ENCODE measurements at places on chromosomes 7 and 10.
A peak's percentile ranks its signal among the peaks of the same experiment; 100 is the strongest.

DNA sequence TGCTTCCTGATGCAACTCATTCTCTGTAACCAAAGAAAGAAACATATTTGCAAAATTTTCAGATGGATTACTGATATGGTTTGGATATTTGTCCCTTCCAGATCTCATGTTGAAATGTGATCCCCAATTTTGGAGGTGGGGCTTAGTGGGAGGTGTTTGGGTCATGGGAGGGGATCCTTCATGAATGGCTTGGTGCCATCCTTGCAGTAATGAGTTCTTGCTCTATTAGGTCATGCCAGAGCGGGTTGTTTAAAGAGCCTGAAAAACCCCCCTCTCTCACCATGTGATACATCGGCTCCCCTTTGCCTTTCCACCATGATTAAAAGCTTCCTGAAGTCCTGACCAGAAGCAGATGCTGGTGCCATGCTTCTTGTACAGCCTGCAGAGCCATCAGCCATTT is 43.8 kb upstream of the PRKG1 start:
- no peak for ATAC-seq

- ATAC-seq: no peak
These were observed 135.3 kb downstream of the KIAA1217 start for GRCh38 chr10:24344279-24344678.

DNA sequence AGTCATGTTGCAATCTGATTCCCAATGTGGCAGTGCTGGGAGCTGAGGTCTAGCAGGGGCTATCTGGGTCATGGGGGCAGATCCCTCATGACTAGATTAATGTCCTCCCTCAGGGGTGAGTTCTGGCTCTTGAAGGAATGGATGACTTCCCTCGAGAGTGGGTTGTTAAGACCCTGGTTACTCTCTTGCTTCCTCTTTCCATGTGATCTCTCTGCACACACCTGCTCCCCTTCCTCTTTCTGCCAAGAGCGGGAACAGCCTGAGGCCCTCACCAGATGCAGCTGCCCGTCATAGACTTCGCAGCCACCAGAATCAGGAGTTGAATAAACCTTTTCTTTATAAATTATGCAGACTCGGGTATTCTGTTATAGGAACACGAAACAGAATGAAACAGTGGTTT is 37.8 kb downstream of the SFMBT2 start:
- ATAC-seq: no peak

DNA sequence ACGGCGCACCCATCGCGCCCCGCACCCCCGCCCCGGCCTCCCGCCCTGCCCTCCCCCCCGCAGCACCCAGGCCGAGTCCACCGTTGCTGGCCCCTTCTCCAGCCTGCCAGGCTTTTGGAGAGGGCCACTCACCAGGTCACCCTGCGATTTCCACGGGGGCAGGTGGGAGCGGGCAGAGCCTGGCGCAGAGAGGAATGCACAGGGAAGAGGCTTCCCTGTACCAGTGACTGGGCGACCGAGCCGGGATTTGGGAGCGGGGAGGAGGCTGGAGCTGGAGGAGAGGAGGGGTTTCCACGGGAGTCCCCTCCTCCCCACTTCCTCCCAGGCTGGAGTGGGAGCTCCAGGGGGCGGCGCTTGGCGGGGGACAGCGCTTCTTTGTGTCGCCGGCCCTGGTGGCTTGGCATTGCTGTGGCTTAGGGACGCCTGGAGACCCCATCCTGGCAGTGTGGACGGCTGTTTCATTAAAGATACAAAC is 19.3 kb downstream of the TCAF1 start:
- ATAC-seq: no peak

GRCh38 chr7:111571720-111572119 is 9.4 kb upstream of the IMMP2L start:
- no peak for ATAC-seq

DNA sequence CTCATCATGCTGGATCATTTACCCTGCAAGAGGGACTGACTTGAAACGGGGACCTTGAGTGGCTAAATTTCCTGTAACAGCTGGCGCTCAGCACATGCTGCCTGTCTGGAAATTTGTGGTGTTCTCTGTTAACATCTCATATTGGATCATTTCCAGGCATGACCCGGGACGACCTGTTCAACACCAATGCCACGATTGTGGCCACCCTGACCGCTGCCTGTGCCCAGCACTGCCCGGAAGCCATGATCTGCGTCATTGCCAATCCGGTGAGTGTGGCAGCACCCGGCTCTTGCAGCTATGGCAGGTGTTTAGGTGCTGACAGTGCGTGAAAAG is 9.9 kb downstream of the MDH2 start:
- ATAC-seq: no peak

GRCh38 chr10:118547282-118547681 is 48.2 kb downstream of the PRLHR start:
- no peak for ATAC-seq

DNA sequence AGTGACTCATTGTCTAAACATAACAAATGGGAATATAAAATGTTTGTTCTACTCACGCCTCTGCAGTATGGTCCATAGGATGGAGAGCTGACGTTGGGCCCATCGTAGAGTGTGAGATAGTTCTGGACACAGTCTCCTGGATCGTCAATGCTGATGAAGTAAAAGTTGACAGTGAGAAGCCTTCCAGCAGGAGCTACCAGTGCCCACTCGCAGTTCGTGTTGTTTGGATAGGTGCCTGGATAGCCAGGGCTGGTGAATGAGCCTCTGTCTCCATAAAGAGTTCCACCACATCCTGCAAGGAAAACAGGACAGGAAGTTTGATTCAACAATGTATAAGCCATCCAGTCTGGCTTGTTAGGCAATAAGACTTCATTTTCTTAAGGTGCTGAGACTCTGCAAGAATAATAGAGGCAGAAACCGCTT is 79.6 kb downstream of the OR13A1 start:
- no peak for ATAC-seq

- ATAC-seq: no peak
These were observed 86.6 kb downstream of the WDFY4 start for GRCh38 chr10:48771234-48771633.

DNA sequence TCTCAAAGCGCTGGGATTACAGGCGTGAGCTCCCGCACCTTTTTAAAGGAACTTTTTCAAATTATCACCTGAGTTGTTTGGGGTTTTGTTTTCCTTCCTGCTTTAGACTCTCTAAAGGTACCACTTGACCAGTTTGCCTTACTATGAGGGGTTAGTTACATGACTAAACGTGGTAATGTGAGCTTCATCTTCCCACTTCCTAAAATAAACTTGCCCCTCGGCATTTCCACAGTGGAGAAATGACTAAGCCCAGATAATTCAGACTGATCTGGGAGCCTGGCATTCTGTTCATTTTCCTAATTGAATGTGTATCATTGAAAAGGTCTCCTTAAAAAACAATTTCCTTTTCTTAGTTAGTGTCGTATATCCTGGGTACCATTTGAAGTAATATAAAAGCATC is 163.4 kb downstream of the PLXDC2 start:
- ATAC-seq: no peak

- no peak for ATAC-seq
These were observed 58.1 kb downstream of the POLL start for GRCh38 chr10:101529725-101530553.

DNA sequence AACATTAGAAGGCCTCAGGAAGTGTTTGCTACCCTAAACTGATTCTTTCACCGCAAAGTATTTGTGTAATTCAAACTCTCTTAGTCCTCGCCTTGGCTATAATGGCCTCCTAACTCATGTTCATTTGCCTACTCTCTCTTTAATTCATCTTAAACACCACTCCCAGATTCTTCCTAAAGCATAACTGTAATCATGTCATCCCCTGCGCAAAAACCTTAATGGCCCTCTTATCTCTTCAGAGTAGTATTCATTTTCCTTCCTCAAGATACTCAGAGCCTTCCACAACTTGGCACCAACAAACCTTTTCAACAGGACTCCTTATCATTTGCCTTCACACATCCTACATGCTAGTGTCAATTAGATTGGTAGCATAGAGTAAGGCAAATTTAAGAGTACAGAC is 42.9 kb downstream of the CSTF2T start:
- ATAC-seq: no peak

- no peak for ATAC-seq
These were observed 23.7 kb upstream of the ITGB1 start for GRCh38 chr10:32981760-32982159.

- ATAC-seq: no peak
These were observed 649 bp downstream of the SCD start for GRCh38 chr10:100347568-100348195.

- ATAC-seq: no peak
These were observed 520.0 kb downstream of the GLRX3 start for GRCh38 chr10:130656187-130656575.

GRCh38 chr7:100516135-100516812 is 22.7 kb upstream of the AGFG2 start:
- ATAC-seq: peak; percentile 67

- ATAC-seq: no peak
These were observed 80.3 kb downstream of the KAT6B start for GRCh38 chr10:74906611-74907198.

GRCh38 chr10:47276576-47277351 is 23.2 kb upstream of the GDF10 start:
- ATAC-seq: no peak

DNA sequence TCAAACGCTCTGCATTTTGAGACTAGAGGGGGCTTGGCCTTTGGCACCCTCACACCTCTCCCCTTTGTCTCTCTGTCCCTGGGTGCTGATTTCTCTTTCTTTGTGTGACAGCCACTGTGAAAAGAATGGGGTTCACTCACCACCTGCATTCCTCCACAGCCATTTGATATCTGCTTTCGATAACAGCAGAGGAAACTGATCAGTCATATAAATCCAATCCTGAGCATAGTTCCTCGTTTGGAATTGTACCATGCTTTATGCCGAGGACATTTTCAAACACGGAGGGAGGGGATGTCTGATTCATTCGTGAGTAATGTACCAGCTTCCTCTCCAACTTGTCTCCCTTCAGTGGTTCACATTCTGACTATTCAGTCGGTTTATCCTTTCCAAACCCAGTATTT is 15.8 kb downstream of the MET start:
- ATAC-seq: no peak

DNA sequence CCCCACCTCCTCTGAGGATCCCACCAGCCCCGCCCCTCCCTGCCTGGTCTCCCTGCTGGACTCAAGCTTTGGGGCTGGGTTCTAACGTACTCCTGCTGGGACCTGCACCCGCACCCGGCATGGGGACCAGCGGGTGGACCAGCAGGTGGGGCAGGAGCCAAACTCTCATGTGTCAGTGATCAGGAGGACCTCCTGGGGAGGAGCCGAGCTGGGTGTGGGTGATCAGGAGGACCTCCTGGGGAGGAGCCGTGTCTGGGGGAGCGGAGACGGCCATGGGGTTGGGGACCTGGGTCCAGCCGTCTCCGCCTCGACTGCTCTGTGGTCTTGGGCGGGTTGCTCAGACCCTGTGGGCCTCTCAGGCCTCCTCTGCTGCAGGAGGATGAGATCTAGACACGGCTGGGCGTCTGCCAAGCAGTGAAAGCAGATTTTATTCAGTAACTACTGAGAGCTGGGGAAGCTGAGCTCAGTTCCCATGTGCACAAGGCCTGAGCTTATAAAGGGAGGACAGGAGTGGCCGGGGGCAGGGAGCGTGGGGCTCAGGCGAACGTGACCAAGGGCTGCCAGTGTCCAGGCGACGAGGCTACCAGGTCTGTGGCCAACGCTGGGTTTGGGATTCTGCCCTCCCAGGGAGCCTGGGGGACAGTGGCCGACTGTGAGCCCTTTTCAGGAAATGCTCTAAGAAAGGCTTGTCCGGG is 33.6 kb upstream of the UTF1 start:
- no peak for ATAC-seq

DNA sequence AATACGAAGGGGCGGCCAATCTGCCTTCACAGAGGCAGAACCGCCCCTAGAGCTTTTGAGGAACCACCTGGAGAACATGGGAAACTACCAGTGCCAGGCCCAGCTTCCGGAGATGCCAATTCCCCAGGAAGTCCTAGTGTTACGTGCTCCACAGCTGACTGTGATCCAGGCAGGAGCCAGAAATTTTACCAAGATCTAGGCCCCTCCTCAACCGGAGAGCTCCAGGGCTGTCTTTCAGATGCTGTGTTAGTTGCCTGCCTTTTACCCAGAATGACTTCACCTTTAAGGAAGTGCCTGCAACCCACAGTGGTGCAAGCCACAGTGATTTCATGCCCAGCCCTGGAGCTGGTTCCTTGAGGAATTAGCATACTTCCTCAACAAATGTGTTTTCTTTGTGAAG is 62.9 kb downstream of the ELMO1 start:
- ATAC-seq: no peak

DNA sequence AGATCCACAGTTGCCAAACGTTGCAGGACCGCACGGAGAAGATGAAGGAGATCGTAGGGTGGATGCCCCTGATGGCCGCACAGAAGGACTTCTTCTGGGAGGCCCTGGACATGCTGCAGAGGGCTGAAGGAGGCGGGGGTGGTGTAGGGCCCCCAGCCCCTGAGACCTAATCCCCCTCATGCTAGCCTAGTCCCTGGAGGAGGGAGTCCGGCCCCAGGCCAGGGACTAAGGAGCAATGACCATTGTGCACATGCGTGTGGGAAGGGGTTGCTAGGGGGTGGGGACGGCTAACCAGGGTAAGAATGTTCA is 1.5 kb upstream of the PCOLCE start:
- ATAC-seq: no peak

GRCh38 chr10:24415455-24416125 is 206.7 kb downstream of the KIAA1217 start:
- ATAC-seq: no peak

- ATAC-seq: no peak
These were observed 56.3 kb downstream of the PDGFA start for GRCh38 chr7:463362-463781.

GRCh38 chr10:69361303-69361614 is 55.5 kb downstream of the TACR2 start:
- no peak for ATAC-seq

- no peak for ATAC-seq
These were observed 134.7 kb downstream of the SEMA3D start for GRCh38 chr7:85052056-85052737.

GRCh38 chr7:51973071-51973470 is 656.5 kb upstream of the COBL start:
- ATAC-seq: no peak

GRCh38 chr7:105678811-105679495 is 97.7 kb upstream of the EFCAB10 start:
- no peak for ATAC-seq

DNA sequence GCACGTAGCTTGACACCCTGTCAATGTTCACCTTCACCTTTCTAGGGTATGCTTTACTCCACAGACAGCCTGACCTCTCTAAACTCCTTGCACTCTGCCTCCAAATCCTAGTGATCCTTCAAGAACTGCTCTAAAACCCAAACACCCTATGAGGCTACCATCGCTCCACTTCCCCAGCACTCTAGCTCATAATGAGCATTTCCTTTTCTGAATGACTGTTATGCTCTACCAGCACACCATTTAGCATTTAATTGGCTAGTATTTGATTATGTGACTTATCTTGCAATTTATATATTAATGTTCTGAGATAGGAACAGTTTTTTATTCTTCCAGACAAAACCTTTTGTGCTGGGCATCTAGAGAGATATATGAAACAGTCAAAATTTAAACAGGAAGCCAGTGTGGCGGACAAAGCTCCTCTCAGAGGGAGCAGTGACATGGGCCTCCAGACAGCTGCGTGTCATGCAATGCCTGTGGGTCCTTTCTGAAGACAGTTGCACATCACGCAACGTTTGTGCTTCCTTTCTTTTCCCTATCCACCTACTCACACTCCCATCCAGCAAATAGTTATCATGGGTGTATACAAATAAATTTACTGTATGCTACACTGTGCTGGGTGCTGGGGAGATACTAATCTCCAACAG is 86.3 kb downstream of the ALOX5 start:
- no peak for ATAC-seq
